ENCODE measurements at places on chromosomes 1 and 21.

- no peak for DNase-seq
Observed at GRCh38 chr1:173276922-173277800, 70.0 kb upstream of the TNFSF4 start.

DNA sequence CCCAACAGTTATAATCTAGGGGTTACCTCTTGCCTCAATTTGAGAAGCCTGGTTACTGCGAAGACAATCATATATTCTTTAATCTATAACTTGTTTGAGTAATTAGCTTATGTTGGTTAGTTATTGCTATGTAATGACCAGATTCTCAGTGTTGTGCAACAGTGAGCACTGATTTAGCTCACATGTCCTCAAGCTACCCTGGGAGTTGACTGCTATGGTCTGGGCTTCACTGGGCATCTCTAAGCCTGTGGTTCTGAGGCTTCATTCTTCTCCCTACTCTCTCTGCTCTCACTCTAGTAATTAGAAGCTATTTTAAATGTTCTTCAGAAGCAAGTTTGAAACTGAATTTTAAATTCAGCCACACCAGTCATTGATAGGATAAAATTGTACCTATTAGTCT lies 371.8 kb downstream of the PBX1 start:
- no peak for DNase-seq

DNA sequence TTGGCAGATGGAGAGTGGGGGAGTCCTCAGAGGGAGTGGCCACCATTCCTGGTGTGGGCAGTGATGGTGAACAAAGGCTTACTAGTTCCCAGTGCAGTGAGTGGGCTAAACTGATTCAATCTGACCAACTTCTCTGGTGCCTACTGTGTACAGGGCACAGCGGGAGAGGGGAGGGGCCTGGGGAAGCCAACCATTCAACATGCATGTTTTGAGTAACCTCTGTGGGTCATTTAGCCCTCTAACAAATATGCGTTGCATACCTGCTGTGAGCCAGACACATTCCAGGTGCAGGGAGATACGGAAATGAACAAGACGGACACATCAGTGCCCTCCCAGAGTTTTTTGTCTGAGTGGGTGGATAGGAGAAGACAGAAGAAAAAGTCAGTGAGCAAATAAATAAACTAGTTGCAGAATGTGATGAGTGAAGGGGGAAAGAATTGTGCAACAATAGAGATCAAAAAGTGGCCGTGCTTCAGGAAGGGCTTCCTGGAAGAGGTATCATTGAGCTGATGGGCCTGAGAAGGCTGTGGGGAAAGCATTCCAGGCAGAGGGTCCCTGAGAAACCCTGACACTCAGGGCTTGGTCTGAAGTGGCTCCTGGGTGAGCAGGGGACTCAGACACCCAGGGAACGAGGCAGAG lies 78.8 kb downstream of the EPHB2 start:
- peak; percentile 29 for DNase-seq

DNA sequence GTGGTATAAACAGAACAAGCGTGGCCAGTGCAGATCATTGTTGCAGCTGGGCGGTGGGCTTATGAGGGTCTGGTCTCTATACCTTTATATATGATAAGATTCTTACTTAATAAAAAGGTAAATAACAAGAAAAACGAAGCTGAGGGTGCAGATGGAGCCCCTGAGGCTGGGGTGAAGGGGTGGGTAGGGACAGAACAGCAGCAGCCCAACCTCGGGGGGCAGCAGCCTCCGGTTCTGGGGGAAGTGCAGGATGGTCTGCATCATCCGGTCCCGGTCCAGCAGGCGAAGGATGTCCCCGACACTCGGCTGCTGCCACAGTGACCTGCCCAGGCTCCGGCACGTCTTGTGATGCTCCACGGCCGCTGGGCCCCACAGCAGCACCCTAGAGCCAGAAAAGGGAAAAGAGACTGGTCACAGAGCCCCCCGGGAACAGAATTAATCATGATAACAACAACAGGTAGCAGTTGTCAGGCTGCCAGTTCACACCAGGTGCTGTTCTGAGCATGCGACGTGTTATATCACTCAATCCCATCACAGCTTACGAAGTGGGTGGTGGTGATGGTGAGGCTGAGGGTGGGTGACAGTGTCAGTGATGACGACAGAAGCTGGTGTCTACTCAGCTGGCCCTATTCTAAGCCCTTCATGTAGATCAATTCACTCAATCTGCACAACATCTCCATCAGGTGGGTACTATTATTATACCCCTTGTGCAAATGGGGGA lies 35.5 kb downstream of the MRAP start:
- no peak for DNase-seq

GRCh38 chr21:26495283-26495849 lies 77.7 kb downstream of the CYYR1 start:
- DNase-seq, result no peak

DNA sequence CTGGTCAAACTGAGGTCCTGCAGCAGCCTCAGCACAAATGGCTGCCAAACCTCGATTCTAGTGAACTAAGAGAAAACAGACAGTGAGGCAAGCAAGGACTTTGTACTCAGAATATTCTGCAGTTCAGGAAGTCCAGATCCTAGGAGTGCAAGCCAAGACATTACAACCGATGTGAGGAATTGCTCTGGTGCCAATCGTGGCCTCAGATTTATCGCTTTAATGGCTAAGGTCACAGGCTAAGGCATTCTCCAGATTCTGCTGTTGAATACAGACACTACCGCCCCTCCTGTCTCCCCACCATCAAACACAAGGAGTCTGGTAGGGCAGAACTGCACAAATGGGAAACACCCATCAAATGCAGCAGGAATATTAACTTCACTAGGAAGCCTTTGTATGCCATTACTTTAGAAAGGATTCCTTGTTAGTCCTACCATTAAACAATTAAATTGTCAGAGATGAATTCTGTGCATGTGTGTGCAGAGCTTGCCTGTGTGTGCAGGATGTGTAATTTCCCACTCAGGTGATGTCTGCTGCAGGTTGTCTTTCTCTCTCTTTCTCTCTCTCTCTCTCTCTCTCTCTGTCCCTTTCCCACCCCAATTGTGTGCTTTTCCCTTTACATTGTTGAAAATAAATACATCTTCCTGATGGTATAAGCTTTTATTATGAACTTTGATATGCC lies 9.2 kb upstream of the SERTAD4 start:
- DNase-seq, result no peak

DNA sequence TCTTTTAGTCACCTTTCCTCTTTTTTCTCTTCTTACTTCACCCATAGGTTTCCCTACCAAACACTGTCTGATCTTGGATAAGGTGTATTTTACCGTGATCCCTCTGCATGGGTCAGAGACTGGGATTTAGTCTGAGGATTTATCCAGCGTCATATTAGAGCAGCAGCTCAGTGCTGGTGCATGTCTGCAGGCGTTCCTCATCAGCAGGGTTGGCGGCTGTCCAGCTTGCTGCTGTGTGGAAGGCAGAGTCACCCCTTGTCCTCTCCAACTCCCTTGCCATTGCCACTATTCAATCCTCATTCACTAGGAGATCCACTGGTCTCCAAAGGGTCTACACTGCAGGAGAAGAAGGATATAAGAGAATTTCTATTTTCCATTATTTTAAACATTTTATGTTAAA lies 7.3 kb upstream of the FAM78B start:
- DNase-seq, result no peak

GRCh38 chr1:163178628-163179027 lies 24.1 kb downstream of the RGS5 start:
- DNase-seq, result no peak

GRCh38 chr1:80047791-80048190 lies 1041.3 kb upstream of the ADGRL4 start:
- no peak for DNase-seq

DNA sequence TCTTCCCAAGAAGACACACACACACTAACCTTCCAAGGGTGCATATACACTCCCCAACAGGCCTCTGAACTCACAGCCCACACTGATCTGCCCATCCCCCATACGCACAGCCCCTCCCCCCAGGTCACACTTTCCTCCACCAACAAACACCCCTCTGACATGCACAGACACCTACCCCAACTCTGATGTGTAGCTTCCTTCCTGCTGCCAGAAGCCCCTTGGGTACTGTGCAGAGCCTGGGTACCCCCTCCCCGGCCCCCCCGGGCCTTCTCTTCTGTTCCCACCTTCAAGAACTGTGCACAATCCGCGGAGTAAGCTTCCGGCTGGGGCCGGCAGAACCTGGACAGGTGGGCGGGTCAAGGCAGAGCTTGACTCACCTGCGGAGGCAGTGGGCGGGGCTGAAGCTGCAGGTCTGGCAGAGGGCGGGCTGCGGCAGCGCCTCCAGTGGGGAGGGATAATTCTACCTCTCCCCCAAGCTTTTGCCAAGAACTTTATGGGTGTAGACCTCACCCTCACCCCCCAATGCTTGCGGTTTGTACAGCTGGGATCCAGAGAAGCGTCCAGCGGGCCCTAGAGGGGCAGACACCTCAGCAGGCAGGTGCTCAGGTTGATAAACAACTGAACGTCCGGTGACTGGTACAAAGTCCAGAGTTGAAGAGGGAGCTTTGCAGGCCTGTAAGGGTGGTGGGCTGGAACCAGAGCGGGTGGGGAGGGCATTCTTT lies at the start of gene C1orf210:
C1orf210 (minus strand) TSS at position 313 of the 722 bp plus-strand sequence. CDS start 2,311 bp downstream, outside the sequence.
- DNase-seq, result peak; percentile 89

DNA sequence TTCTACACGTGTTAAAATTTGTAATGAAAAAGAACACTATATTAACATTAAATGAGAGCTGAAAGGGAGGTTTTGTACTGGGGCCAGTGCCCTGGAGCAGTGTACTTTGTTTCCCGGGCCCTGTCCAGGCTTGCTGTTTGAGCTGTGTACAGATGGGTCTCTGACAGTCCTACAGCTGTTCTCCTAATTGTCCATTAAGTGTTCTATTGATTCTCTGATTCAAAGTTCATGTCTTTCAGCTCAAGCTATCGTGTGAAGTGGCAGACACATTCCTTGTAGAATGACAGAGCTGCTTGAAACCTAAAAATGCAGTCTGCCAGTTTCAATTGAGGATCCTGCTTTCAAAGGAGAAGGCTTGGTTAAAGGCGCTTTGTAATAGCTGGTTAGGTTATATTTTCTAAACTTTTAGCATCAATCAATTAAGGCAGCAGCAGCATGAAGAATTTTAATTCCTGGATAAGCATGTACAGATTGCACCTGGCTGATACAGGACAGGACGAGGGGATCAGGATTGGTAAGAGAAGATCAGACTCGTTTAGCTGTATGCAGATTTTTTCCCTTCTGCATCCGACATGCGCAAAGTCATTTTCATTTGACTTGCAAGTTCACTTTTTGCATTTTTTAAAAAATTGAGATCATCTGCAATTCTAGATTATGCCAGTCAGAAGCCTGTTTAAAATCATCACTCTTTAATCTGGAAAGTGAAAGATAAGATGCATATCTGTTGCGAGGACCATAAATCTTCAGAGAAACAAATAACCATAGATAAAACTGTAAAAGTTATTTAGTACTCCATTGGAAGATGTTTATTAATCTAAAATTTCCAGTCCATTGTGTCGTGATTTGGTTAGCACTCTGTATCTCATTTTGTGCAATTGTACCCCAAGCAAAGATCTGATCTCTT lies 98.5 kb downstream of the ATG4C start:
- DNase-seq, result no peak

- no peak for DNase-seq
Observed at GRCh38 chr21:14762327-14762726, 216.2 kb upstream of the SAMSN1 start.

DNA sequence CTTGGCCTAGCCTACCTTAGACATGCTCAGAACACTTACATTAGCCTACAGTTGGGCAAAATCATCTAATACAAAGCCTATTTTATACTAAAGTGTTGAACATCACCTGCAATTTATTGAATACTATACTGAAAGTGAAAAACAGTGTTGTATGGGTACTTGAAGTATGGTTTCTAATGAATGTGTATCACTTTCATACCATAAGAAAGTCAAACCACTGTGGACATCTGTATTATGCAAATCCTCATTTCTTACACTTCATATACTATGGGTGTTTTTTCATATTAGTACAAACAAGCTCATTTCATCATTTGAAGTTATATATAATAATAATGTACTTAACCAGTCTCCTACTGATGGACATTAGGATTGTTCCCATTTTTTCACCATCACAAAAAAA lies 41.2 kb downstream of the TDRD5 start:
- DNase-seq, result no peak

Data from SW480 (cell line).